ENCODE measurements at places on chromosomes 1 and 21. TPM values are rescaled to one million over a fixed set of nuclear protein-coding genes. Genes with fewer than 3 reads are reported as not detected.

PCAT6 gene
- 1.6 TPM for polyA plus RNA-seq

SPATA46 gene
- 0.16 TPM for polyA plus RNA-seq

TBX15 gene
- polyA plus RNA-seq: 64.6 TPM

SOD1 gene
- polyA plus RNA-seq: 153 TPM

IQCC gene
- polyA plus RNA-seq: not detected

PBX1 gene
- 51.0 TPM for polyA plus RNA-seq

METTL25B gene
- polyA plus RNA-seq: not detected

C1orf94 gene
- polyA plus RNA-seq: 0.20 TPM

INSRR gene
- polyA plus RNA-seq: 0.55 TPM

CFHR5 gene
- polyA plus RNA-seq: not detected

TEX38 gene
- polyA plus RNA-seq: 0.58 TPM

RHEX gene
- not detected for polyA plus RNA-seq

CFHR4 gene
- not detected for polyA plus RNA-seq

CFHR1 gene
- 2.7 TPM for polyA plus RNA-seq

CDC42 gene
- polyA plus RNA-seq: 287 TPM

FMO5 gene
- 2.8 TPM for polyA plus RNA-seq

ETS2 gene
- polyA plus RNA-seq: 36.7 TPM

FTCD gene
- polyA plus RNA-seq: 0.13 TPM

GPATCH4 gene
- 31.2 TPM for polyA plus RNA-seq

NECTIN4 gene
- 5.1 TPM for polyA plus RNA-seq

RGS1 gene
- not detected for polyA plus RNA-seq

Measured in muscle of arm (tissue), 14 donors.